ENCODE measurements at places on chromosomes 4 and X.

DNA sequence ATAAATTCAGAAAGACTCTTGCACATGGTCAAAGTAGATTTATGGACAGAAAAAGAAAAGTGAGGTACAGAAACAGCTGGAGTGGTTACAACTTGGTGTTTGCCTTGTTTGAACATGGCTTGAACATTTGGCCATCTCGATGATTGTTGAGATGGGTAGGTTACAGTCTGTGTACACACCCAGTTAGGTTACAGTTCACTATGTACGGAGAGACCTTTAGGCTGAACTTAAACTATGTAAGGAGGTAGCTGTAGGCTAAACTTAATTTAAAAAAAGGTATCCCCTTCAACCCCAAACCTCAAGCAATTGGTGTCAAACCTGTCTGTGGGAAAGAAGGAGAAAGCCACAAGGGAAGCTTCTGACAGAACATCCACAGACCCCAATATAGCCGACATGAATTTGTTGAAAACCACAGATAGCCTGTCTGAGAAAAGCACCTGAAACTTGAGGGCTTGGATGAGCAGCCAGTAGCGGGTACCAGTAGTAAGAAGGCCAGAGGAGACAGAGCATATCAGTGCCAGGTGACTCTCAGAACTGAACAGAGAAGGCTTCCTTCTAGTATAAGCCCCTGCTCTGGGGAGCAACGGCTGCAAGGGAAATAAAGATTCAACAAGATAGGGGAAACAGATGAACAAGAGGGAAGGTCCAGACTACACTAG, 247.9 kb upstream of the GALNTL6 start:
- no peak for DNase-seq

- no peak for DNase-seq
These were observed 6.0 kb upstream of the DUSP9 start for GRCh38 chrX:153640736-153641575.

- no peak for DNase-seq
These were observed 108.7 kb downstream of the IQCM start for GRCh38 chr4:149706942-149707341.

DNA sequence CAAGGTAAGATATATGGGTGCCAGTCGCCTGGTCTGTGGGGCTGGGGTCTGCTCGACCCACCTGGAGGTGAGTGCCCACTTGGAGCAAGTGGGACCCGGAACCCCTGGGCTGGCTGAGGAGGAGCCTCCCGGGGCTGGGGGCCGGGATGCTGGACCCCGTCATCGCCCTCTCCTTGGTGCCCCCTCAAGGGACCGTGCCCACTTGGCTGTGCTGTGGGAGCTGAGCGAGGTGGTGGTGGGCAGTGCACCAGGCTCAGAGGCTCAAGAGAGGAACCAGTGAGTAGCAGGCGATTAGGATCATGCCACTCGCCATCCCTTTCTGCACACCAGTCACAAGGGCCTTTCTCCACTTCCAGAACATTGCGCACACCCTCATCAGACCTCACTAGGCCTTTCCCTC, 203.8 kb upstream of the PSAPL1 start:
- DNase-seq, result no peak

DNA sequence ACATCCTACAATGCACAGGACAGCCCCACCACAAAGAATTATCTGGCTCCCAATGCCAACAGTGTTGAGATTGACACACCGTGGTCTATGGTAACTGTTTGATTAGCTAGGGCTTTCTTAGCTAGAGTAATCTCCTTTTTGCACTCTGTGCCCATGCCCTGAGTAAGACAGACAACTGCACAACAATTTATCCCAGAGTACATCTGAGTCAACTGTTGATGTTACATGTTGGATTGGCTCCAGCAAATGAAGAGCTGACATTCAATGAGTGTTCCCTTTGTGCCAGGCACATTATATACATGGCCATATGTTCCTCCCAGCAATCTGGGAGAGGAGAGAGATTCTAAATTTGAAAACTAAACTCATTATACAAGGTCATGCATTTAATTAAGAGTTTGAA, 3.9 kb upstream of the FAM9C start:
- no peak for DNase-seq

DNA sequence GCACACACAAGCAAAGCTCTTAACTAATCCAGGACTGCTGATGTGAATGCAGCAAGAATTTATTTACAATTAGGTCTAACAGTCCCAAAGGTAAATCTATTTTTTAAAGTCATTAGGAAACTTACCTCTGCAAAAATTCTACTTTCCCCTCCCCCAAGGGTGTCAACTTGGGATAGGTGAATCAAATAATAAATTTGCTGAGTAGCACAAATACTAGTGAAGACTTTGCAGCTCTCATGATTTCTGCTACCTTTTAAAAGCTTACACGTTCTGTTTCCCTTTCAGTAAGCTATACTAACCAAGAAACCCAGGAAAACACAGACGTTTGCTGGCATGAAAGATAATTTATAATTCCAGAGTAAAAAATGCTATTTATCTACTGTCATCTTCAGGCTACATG, 296.6 kb upstream of the SLC7A11 start:
- no peak for DNase-seq

GRCh38 chr4:19386786-19387185, 864.9 kb upstream of the SLIT2 start:
- no peak for DNase-seq

- DNase-seq, result no peak
These were observed 113.8 kb upstream of the ARSJ start for GRCh38 chr4:114093221-114093715.

- no peak for DNase-seq
These were observed 77.5 kb downstream of the DHRSX start for GRCh38 chrX:2423282-2423681.

- DNase-seq, result no peak
These were observed 52.9 kb upstream of the LIMCH1 start for GRCh38 chr4:41485041-41485440.

GRCh38 chr4:88522702-88523324, 763 bp downstream of the PYURF start:
- DNase-seq, result no peak

DNA sequence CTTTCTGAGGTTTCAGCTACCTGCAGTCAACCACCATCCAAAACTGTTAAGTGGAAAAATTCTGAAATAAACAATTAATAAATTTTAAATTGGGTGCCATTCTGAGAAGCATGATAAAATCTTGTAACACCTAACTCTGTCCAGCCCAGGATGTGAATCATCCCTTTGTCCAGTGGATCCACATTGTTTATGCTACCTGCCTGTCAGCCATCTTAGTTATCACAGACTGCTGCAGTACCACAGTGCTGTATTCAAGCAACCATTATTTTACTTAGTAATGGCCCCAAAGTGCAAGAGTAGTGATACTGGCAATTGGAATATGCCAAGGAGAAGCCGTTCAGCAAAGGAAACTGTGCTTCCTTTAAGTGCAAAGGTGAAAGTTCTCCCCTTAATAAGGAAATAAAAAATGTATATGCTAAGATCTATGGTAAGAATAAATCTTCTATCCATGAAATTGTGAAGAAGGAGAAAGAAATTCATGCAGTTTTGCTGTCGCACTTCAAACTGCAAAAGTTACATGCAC, 20.6 kb downstream of the CAMK2D start:
- no peak for DNase-seq

GRCh38 chrX:3360881-3361280, 14.4 kb upstream of the MXRA5 start:
- no peak for DNase-seq

DNA sequence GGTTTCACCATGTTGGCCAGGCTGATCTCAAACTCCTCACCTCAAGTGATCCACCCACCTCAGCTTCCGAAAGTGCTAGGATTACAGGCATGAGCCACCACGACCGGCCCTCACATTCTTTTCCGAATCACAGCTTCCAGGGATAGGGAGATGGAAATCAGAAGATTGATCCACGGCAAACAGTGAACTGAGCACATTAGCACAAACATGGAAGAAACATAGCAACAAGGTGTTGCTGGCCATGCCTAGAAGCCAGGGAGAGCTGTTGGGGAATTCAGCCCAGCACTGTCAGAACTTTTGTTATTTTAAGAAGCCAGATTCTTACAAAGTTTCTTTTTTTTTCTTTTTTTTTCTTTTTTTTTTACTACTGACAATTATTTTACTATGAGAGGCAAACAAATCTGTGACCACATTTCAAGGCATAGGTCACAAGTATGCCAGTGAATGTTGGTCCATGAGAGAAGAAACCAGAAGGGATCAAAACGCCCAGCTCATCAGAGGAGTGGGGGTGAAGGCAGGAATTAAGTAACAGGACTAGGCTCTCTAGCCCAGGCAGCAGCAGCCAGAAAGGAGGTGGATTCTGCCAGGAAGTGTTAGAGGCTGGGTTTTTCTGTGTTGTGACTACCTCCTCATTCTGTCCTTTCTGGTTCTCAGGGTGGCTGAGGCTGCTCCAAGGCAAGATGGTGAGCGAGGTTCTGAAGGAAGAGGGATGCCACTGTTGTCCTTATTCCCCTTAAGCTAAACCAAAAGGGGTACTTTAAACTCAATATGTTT, 44.1 kb downstream of the TEC start:
- no peak for DNase-seq

DNA sequence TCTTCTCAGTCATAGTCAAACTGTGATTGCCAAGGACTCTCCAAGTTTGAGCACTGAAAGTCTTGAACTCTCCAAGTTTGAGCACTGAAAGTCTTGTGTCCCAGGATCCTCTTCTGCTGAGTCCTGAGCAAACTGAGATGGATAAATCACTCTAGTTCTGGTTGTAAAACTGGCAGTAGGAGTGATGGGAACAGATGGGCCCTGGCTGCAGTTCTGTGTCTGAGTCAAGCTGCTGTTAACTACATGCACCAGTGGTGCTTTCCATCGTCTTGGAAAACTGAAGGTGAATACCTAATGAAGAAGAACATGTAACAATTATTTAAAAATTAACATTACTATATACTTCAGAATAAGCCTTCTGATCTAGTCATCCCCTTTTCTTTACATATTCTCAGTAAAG, 27.6 kb upstream of the KCNIP4 start:
- DNase-seq, result no peak

DNA sequence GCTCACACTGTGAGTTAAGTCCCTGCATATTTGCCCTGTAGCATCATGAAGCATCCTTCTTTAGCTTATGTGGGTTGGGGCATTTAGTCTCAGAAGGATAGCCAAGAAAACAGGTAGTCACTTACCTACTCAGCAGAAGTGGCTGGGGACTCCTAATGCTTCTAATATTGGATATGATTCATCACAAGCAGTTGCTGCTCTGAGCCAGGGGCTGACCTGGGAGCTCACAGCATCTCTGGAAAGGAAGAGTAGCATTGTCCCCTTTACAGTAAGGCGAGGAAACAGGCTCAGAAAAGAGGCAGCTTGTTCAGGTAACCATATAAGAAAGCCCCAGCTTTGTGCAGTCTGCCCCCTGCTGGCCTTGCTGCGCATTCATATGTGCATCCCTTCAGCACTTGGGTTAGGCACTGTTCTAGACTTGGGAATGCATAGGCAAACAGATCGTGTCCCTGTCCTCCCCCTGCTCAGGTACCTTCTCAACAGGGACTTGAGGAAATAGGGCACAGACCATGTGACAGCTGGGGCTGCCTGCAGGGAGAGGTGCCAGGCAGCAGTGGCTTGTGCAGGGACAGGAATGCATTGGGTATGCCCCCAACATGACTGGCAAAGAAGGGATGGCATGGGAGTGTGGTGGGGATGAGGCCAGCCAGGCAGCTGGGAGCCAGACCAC, 35.7 kb upstream of the TBC1D14 start:
- DNase-seq, result no peak

DNA sequence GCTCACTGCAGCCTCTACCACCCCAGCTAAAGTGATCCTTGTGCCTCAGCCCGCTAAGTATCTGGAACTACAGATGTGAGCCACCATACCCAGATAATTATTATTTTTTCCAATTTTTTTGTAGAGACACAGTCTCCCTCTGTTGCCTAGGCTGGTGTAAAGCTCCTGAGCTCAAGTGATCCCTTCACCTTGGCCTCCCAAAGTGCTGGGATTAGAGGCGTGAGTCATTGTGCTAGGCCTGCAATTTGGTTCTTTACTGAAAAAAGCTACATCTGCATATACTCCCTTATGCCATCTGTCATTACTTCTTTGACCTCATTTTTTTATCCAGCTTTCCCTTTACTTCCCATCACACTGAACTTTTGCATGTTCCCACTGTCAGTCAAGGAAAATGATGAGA, 2012.4 kb upstream of the IGFBP7 start:
- no peak for DNase-seq

DNA sequence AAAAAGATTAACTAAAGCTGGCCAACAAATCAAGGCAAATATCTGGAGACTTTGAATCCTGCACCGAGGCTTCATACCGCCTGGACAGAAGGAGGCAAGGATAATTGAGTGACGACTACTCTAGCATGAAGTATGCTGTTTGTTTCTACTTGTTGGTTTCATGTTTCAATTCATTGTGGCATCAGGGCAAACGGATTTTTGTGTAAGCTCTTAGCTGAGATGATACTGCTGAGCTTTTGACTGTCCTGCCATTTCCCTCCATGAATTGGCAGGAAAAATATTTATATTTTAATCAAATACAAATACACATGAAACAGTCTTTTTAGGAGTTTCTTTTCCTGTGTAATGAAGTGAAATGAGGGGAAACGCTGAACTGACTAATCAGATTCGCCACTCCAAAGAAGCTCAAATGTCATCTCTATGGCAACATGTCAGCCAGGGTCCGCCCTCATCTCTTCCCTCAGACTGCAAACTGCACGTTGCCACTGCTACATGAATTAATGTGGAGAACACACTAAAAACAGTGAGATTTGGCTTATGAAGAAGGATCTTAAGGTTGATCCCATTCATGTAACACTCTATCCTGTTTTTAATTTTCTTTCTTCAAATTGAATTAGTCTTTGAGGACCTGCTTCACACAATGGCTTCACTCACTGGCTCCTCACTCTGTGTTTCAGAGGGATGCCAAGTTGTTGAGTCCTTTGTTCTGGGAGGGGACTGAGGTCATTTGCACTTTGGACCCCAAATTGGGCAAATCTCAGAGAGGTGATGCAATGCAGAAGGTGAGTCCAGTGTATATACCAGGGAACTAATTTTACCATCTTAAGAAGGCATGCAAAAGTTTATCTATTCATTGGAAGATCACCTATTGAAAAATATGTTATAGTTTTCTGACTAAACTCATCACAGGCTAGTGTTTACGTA, 149.6 kb upstream of the MID1 start:
- no peak for DNase-seq

- no peak for DNase-seq
These were observed 181.2 kb upstream of the SPOCK3 start for GRCh38 chr4:167415461-167415860.

DNA sequence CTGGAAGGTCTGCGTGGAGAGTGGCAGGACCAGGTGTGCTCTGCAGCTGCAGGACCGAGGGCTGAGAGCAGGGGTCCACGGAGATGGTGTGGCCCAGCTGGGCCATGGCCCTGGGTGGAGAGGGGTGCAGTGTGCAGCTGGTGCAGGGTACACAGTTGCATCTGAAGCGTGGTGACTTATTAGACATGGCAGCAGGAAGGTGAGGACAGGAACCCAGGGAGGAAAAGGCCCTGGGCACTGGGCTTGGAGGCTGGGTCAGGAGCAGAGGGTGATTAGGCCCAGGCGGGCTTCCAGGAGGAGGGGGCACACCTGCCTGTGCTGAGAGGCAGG, 214.6 kb upstream of the PSAPL1 start:
- DNase-seq, result no peak

Data from SIG-M5 (cell line).